ENCODE measurements at places on chromosomes 5 and 9. TPM values are rescaled to one million over a fixed set of nuclear protein-coding genes. Genes with fewer than 3 reads are reported as not detected.

- peaks cover 4% of the 10 kb centered on the region for H3K27me3 ChIP-seq
- H3K36me3 ChIP-seq: no peaks in the 10 kb centered on the region
- H3K4me1 ChIP-seq: no peaks in the 10 kb centered on the region
- H3K4me3 ChIP-seq: no peak overlapping the region
- DNase-seq: no peak
Observed at GRCh38 chr9:107989099-107989498, 499.5 kb upstream of the KLF4 start.

DNA sequence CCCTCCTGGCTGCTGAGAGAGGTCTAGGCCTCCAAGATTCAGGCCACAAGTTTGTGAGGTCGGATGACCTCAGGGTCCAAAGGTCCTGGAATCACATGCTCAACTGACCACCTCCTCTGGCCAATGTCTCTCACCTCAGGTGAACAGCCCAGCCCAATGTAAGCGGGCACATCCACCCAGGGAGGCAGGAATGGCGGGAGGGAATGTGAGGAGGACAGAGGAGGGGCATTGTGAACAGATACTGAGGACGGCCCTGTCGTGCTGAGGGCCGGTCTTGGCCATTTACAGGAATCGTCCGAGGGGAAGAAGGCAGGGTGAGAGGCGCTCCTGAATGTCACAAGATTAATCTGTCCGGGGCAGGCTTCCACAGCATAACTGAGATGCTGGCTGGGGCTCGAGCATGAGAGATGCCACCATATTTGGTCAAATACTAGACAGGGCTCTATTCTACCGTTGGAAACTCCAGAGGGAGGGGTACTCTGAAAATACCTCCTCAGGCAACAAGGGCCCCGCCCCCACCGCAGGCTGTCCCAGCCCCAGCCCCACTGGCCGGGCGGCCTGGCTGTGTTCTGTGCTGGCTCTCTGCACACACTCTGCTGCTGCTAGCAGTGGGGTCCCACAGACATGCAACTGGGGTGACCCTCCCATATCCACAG is 1.5 kb upstream of the IL17B start:
- peaks cover 72% of the 10 kb centered on the region for H3K4me1 ChIP-seq
- H3K4me3 ChIP-seq: peak overlapping the region; percentile 35

DNA sequence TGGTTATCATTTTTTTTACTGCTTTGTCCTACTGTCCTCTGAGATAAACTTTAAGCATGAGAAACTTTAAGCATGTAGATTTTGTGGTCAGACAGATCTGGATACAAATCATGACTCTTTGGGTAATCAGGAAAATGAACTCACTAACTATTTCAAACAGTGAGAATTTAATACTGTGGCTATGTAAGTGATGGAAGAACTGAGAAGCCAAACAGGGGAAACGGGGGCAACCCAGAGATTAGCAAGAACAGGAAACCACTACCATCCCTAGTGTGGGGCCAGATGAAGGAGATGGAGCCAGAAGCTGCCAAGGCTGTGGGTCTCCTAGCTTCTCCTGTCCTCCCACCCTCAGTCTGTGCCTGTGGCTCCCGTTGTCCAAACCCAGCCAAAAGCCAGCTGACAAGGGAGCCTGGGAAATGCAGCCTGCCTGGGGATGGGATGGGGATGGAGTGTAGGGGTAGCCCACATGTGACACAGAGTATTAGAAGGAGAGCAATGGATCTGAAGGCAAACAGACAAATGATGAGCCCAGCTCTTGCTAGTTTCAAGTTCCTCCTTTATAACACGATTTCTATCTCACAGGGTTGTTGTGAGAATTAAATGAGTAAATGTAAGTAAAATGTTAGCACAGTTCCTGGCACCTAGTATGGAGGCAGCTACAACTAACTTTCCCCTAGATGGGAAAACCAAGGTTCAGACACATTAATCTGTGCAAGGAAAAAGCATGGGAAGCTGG is 27.7 kb upstream of the CDC23 start:
- H3K27ac ChIP-seq: no peak overlapping the region
- no peaks in the 10 kb centered on the region for H3K36me3 ChIP-seq
- no peak for DNase-seq
- peaks cover 3% of the 10 kb centered on the region for H3K4me1 ChIP-seq
- H3K4me3 ChIP-seq: no peak overlapping the region
- peaks cover 18% of the 10 kb centered on the region for H3K27me3 ChIP-seq

DNA sequence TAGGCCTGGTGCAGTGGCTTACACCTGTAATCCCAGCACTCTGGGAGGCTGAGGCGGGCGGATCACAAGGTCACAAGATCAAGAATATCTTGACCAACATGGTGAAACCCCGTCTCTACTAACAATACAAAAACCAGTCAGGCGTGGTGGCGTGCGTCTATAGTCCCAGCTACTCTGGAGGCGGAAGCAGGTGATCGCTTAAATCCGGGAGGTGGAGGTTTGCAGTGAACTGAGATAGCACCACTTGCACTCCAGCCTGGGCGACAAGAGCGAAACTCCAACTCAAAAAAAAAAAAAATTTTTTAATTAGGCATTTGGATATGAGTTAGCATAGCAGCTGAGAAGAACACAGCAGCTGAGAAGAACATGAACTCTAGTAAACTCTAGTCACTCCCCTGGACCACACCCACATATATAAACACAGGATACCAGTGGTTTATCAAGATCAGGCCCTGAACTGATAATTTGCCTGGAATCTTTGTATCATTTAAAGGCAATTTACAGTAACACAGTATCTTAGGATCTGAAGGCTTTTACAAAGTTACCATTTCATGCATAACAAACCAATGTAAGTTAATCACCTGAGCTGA is 4.6 kb upstream of the UGCG start:
- H3K27ac ChIP-seq: no peak overlapping the region
- H3K4me1 ChIP-seq: peaks cover 7% of the 10 kb centered on the region
- no peak overlapping the region for H3K4me3 ChIP-seq
- DNase-seq: no peak

DNA sequence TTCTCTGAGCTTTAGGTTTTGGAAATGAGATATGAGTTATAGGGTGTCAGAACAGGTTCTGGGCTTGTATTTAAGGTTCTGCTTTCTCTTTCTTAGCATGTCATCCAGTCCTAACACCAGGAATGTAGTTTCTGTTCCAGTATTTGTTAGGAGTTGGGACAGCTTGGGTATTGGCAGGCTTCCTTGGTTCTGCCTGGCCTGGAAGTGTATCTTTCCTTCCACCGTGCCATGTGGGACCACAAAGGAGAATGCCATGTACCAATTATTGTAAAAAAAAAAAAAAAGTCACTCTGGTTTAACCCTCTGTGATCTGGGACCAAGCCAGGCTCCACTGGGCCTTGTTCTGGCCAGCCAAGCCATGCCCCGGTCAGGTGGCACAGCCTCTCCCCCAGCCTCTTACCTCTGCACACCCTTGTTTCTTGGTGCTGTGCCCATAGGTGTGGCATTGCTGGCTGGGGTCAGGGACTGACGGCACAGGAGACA is 47.8 kb downstream of the ARHGAP26 start:
- peaks cover 1% of the 10 kb centered on the region for H3K36me3 ChIP-seq
- H3K4me1 ChIP-seq: peaks cover 53% of the 10 kb centered on the region
- H3K4me3 ChIP-seq: no peak overlapping the region
- no peak for DNase-seq
- no peaks in the 10 kb centered on the region for H3K27me3 ChIP-seq

GRCh38 chr5:18010053-18010452 is 375.8 kb downstream of the TAF11L14 start:
- DNase-seq: no peak
- no peaks in the 10 kb centered on the region for H3K36me3 ChIP-seq
- H3K4me3 ChIP-seq: no peak overlapping the region
- H3K27ac ChIP-seq: no peak overlapping the region
- H3K27me3 ChIP-seq: no peaks in the 10 kb centered on the region

GRCh38 chr9:99029083-99029645 is 75.7 kb upstream of the TGFBR1 start:
- peaks cover 41% of the 10 kb centered on the region for H3K4me1 ChIP-seq
- no peak for DNase-seq
- H3K27me3 ChIP-seq: no peaks in the 10 kb centered on the region
- H3K27ac ChIP-seq: peak overlapping the region; percentile 88
- peaks cover 2% of the 10 kb centered on the region for H3K36me3 ChIP-seq

DNA sequence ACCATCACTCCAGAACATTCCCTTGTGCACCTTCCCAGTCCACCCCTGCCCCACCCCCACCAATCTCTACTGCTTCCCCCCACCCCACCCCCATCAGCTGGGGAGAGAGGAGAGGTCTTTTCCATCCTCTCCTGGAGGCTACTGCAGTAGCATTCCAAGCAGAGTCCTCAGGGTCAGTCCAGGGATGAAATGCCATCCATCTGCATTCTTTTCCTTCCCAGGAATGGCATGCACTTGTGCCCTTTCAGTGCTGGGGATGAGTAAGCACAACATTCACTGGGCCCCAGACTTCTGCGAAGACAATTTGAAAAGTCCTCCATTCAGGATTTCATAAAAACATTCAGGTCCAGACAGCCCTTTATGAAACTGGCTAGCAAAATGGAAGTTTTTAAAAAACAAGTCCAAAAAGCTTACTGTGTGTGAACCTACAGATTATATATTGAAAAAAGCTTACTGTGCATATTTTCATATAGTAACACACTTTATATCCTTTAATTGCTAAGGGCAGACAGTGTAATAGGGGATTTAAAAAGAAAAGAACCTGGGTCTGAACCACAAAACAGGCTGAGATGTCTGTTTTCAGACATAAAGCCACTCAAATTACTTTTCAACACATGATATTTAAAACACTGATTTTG is 50.0 kb upstream of the GOLPH3 start:
- H3K27me3 ChIP-seq: no peaks in the 10 kb centered on the region
- peaks cover 7% of the 10 kb centered on the region for H3K36me3 ChIP-seq
- DNase-seq: no peak
- H3K27ac ChIP-seq: peak overlapping the region; percentile 86
- H3K4me3 ChIP-seq: no peak overlapping the region

DNA sequence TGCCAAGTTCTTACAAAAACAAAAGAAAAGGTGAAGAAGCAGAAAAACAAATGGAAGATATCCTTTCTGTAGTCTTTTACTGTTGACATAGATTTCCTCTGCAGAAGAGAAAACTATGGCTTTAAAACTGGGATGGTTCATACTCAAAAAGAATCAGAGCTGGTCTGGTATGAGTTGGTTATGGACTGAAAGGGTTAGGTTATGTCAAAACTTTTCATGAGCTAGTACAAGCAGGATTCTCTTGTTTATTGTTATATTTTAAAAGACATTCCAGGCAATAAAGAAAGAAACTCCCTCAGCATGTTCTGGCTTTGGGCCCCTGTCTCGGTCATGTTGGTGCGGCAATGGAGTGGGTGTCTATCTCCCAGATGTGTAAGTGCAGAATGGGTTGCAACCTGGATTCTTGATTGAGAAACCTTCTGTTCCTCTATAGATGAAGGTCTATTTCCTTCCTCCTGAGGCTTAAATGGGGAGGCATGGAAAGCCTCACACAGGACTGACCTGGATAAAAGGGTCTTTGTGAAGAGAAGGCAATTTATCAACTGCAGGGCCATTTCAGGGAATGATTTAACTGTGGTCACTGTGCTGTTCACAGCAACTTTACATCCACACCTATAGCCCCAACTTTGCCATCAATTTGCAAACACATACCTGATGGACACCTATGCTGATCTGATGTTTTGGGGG is 209.6 kb upstream of the TNC start:
- no peak for DNase-seq
- H3K4me3 ChIP-seq: no peak overlapping the region
- peak overlapping the region; percentile 65 for H3K27ac ChIP-seq
- H3K27me3 ChIP-seq: no peaks in the 10 kb centered on the region
- H3K4me1 ChIP-seq: peaks cover 20% of the 10 kb centered on the region

Gene MEGF10
- total RNA-seq: 6.6 TPM

Gene LYRM7
- total RNA-seq: 10.1 TPM

Gene AFAP1L1
- 1.5 TPM for total RNA-seq

Gene TRPM3
- total RNA-seq: not detected

GRCh38 chr9:29394855-29395254 is 1821.6 kb upstream of the C9orf72 start:
- H3K27ac ChIP-seq: no peak overlapping the region
- no peaks in the 10 kb centered on the region for H3K4me1 ChIP-seq
- no peak overlapping the region for H3K4me3 ChIP-seq

GRCh38 chr5:157821822-157822622 is 36.9 kb downstream of the CLINT1 start:
- H3K4me1 ChIP-seq: peaks cover 77% of the 10 kb centered on the region
- H3K27me3 ChIP-seq: no peaks in the 10 kb centered on the region
- H3K36me3 ChIP-seq: no peaks in the 10 kb centered on the region
- peak overlapping the region; percentile 68 for H3K27ac ChIP-seq
- no peak overlapping the region for H3K4me3 ChIP-seq

Gene ACOT12
- total RNA-seq: not detected

DNA sequence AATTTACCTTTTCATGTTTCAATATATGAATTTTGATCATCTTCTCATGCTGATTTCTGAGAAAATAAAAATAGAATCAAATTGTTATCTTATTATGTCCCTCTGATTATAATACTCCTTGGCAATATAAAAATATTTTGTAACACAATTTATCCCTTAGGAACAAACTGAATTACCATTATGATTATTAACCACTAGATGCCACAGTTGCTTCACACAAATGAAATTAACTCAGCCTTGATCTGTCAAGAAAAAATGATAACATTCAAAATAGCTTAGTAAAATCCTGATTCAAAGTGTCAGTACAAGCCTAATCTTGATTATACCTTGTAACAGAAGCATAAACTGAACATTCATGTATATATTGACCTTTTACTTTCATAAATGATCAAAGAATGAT is 4.8 kb upstream of the CHSY3 start:
- H3K36me3 ChIP-seq: no peaks in the 10 kb centered on the region
- no peak overlapping the region for H3K27ac ChIP-seq
- H3K4me3 ChIP-seq: no peak overlapping the region
- DNase-seq: no peak

Gene MINAR2
- total RNA-seq: not detected

Gene ELOVL7
- 0.28 TPM for total RNA-seq

GRCh38 chr9:132514821-132515220 is 67.6 kb upstream of the BARHL1 start:
- H3K4me1 ChIP-seq: peaks cover 5% of the 10 kb centered on the region
- peaks cover 15% of the 10 kb centered on the region for H3K27me3 ChIP-seq
- H3K4me3 ChIP-seq: no peak overlapping the region

Gene ZNF483
- total RNA-seq: 2.4 TPM

DNA sequence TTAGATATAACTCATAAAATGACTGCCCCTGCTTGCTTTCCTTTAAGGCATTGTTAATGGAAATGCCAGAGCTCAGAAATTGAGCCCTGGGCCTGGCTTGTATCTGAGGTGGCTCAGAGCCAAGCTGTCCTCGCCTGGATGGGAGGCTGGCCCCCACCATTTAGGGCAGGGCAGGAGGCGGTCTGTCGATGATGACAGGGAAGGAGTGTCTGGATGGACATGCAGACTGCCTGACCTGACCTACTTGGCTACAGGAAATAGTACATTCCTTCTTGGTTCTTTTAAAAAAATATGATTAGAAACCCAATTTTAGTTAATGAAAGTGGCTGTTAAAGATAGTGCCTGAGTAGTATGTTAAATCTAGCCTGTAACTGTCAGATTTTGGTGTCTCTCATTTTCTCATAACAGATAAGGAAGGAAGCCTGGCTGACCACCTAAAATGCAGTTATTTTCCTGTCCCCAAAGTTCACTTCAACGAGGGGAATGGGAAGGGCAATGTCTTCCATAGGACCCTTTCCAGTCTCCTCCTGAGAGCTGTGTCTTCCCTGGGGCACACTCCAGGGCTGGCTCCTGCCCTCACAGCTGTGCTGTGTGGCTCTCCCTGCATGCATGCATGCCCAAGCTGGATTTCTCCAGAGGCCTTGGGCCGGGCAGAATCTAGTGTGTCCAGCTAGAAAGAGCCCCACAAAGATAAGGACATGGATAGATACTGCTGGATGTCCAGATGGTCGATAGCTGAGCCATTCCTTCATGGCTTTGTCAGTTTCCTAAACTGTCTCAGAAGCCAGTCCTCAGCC is 42.3 kb downstream of the MACROH2A1 start:
- no peak overlapping the region for H3K4me3 ChIP-seq
- peaks cover 52% of the 10 kb centered on the region for H3K4me1 ChIP-seq
- no peak for DNase-seq
- no peaks in the 10 kb centered on the region for H3K27me3 ChIP-seq
